ENCODE measurements at places on chromosomes 4 and X.

DNA sequence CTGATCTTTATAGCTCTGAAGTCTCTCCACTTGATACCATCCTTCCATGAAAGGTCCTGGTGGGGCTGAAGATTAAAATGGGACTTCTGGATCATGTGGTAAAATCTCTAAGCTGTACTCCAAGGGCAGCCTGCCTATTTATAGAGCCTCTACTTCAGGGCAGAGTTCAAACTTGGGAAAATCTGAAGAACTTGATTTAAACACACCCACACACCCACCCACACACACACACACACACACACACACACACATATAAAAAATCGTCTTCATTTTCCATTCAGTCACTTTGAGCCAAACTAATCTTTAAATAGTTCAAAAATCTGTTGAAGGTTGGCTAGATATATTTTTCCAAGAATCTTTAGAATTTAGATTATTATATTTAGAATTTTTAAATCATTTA, 234.9 kb upstream of the GPC4 start:
- no peak for DNase-seq

DNA sequence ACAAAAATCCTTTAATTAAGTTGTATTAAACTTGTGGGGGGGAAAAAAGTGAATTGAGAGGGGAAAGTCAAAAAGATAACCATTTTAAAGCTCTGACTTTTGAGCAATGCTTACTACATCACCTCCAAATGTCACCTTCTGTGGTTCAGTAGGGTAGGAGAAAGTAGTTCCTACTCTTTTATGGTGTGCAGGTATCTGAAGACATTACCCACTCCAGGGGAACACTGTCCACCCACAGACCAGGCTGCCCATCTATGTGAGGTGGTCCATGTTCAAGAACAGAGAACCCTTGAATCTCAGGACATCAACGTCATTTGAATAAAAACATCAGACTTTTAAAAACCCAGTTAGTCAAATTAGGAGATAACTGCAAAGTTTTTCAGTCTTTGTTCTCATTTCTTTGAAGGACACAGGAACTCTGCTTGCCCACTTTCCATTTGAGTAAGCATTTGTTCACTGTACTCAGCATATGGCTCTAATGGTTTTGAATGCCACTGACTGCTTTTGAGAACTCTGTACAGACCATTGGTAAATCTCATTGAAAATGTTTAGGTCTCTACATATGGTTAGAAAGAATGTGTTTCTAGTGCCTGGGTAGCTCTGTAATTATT, 18.4 kb downstream of the NMU start:
- DNase-seq: no peak

DNA sequence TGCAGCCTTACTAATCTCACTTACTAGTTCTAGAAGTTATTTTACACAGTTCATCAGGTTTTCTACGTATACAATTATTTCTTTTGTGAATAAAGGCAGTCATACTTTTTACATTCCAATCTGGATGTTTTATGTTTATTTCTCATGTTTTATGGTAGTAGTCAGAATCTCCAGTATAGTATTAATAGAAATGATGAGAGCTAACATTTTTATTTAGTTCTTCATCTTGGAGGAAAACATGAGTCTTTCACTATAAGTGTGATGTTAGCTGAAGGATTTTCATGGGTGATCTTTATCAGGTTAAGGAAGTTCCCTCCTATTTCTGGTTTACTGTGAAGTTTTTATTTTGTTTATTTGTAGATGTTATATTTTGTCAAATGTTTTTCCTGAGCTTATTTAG, 256.1 kb upstream of the GIMD1 start:
- DNase-seq: no peak

DNA sequence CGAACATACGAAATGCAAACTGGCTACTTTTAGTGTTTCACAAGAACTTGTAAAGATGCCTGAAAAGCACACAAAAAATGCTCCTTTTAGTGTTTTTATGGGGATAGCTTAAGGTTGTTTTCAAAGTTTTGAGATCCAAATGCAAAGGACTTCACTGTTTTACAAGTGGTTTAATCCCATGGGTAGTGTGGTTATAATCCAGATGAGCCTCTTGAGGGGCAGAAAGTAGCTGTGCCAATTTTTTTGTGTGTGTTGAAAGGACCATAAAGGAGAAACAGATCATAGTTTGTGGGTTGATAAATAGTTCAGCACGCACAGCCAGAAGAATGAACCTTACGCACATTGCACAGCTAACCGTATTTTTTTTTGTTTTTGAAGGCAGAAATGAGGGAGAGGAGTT, 126.9 kb upstream of the GIMD1 start:
- no peak for DNase-seq

- DNase-seq: no peak
These were observed 119.0 kb downstream of the CFAP299 start for GRCh38 chr4:80454556-80454955.

DNA sequence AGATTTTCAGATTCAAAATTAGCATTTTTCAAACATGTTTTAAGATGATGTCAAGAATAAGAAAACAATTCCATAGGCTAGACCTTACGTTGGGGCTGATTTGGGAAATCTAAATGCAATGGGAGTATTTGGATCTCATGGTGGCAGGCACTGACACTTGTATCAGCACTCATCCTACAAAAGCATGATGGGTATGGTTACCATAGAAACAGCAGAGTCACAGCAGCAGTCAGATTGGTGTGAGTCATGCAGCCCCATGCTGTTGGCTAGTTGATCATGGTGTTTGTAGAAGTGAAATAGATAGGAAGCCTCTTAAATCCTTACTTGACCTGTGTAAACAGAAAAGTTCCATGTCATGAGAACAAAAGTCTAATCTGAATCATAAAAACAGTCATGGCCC, 1637.3 kb upstream of the PABPC4L start:
- no peak for DNase-seq

DNA sequence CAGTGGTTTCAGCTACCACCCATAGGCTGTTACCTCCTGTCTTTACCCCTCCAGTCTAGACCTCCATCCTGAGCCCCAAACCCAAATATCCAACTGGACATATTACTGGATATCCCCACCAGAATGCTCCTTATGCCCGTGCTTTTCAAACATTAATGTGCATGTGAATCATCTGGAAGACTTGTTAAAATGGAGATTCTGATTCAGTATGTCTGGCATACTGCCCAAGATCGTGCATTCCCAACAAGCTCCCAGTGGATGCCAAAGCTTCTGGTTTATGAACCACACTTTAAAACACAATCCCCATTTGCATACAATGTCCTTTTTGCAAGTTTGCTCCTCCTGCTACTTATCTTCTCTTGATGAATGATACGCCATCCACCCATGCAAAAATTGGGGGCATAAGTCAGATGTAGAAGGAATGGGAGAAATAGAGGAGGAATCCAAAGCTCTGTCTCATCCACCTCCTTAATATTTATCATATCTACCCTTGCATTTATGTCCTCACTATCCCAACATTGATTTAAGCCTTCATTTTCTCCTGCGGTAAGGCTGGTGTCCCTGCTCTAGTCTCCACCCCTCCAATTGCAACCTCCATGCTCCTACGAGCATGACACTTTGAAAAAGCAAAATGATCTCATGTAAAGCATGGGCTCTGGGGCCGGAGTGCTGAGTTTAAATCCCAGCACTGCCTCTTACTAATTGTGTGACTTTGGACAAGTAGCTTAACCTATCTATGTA, 7.4 kb upstream of the PGRMC1 start:
- no peak for DNase-seq

DNA sequence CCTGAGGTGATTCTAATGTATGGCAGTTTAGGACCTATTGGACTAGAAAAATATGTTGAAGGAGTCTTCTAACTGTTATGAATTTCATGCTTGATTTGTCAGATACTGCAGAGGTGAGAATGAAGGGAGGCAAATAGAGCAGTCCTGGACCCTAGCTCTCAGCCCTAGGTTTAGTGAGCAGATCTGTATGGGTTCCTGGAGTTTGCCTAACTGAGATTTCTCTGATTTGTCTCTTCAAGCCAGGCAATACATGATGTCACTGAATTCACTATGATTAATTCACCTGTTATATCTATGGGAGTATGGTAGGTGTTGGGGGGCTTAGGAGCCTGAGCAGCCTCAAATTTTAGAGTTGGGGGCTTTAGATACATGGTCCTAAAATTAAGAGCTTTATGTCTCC, 2.6 kb downstream of the MND1 start:
- no peak for DNase-seq

DNA sequence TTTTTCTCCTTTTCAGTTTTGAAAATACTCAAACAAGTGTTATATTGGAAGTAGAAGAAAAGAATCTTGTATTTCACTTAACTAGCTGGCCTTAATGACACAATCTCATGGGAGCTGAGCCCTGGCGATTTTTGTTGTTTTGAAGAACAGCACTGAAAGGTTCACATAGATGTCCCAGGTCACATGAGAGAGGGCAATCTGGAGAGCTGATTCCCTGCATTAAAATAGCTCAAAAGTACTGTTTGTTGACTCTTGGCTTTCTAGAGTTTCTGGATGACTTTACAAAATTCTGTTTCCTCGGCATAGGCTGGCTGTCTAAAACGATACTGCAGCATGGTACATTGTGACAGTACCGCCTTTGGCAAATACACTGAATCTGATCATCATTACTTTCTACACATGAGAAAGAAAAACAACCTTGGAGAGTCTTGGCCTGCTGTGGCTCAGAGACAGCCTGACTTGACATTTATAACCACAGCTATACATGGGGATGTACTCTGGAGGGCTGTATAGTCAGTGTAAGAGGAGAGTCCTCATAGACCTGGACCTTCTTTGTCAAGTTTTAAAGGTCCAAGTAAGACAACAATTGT, 119.8 kb upstream of the PDLIM3 start:
- no peak for DNase-seq

GRCh38 chr4:73828956-73829355, 7.5 kb upstream of the CXCL6 start:
- DNase-seq: no peak

DNA sequence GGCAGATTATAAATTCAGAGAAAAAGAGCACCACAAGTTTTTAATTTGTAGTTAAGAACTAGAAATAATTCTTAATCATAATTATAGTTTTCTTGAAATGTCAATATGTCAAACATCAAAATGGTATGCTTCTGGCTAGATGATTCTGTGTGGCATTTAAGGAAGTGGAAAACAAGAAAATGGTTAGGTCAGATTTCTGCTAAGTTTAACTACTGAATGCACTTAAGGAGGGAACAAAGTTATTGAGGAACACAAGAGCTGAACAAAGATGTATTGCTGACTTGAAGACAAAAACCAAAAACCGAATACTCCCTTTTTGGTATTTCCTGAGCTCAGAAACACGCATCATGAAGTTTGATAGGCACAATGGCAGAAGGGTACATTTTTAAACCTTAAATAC, 58.7 kb upstream of the GPR34 start:
- no peak for DNase-seq

GRCh38 chr4:151553874-151554273, 144.9 kb downstream of the FHIP1A start:
- no peak for DNase-seq

- no peak for DNase-seq
These were observed 60.5 kb downstream of the DDIT4L start for GRCh38 chr4:100129774-100130173.

- DNase-seq: no peak
These were observed 39.5 kb upstream of the TBC1D19 start for GRCh38 chr4:26544421-26544820.

DNA sequence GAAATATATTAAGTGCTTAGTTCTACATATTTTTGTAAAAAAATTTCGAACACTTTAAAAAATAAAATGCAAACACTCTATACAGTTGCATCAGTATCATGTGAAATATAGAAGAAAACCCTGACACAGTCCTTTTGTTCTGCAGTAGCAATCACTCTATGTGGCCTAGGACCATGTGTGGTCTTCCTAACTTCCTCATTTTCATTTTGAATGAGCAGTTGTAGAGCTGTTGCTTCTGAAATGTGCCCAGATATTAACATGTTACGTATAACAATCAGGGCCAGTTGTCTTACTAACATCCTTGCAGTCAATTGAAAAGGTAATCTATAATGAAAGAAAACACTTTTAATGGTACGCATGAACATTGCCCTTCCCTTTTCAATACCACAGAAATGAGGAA, 107.9 kb downstream of the ZNF827 start:
- no peak for DNase-seq

GRCh38 chr4:180455226-180455625, 1788.0 kb upstream of the TENM3 start:
- DNase-seq: no peak

GRCh38 chr4:184028561-184029374, 123.7 kb downstream of the STOX2 start:
- DNase-seq: peak; percentile 45

DNA sequence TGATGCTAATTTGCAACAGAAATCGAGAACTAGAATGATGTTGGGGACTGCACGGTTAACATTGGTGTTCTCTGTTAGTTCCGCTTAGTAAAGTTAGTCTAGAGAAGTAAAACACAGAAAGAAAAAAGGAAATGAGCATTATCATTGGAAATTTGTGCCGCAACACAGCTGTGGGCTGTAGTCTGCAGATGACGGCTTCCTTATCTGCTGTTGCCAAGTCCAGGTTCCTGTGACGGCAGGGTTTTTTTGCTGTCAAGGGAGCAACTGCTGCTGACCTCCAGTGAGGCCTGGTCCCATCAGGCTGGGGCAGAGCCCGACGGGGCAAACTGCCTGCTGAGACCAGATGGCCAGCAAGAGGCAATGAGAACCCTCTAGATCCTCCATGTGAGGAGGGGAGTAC, 38.9 kb upstream of the PHEX start:
- no peak for DNase-seq

DNA sequence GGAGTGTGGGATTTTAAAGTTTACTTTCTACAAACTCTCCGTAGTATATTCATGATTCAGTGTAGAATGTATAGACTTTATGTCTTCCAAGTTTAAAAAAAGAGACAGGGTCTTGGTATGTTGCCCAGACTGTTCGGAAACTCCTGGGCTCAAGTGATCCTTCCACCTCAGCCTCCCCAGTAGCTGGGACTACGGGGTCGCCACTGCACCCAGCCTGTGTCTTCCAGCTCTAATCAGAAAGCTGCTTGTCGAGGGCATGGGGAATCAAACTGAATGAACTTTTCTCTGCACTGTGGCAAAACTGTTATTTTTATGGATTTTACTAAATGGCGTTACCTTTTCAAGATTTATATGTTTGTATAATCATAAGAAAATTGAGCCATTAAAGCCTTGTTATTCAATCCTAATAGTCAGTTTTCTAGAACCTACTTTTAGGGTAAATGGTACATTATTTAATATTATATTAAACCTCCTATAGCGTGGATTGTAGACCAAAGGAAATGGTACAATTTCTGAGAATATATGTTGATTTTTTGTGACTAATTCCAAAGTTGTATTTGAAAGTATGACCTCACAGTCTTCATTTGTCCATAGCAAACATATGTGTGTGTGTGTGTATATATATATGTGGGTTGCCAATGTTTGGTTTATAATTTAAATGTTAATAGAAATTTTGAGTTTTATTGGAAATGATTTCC, 1.1 kb downstream of the BLOC1S4 start:
- DNase-seq: peak; percentile 27

DNA sequence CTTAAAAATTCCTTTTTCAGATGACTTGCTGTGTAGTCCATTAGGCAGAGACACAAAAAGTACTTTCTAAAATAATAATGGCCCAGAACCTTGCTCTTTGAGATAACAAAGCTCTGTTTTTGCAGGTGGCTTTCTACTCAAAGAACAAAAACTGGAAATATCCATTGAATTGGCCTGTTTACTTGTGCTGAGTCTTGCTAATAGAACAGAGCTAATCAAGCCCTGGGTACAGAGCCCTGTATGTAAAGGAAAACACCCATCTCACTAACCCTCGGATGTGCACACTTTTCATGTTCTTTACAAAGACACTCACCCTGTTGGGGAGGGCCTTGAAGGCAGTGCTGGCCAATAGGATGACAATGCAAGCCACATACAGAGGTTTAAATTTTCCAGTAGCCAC, 27.0 kb upstream of the LNX1 start:
- no peak for DNase-seq

Measured in natural killer cell (primary cell).